Fibroblast of the conjunctiva (primary cell): ENCODE measurements at places on chromosomes 11 and 22.

- no peak for DNase-seq
Observed at GRCh38 chr11:10528121-10528520, 12.9 kb downstream of the RNF141 start.

- DNase-seq = no peak
Observed at GRCh38 chr11:109808569-109808968, 284.6 kb upstream of the ZC3H12C start.

DNA sequence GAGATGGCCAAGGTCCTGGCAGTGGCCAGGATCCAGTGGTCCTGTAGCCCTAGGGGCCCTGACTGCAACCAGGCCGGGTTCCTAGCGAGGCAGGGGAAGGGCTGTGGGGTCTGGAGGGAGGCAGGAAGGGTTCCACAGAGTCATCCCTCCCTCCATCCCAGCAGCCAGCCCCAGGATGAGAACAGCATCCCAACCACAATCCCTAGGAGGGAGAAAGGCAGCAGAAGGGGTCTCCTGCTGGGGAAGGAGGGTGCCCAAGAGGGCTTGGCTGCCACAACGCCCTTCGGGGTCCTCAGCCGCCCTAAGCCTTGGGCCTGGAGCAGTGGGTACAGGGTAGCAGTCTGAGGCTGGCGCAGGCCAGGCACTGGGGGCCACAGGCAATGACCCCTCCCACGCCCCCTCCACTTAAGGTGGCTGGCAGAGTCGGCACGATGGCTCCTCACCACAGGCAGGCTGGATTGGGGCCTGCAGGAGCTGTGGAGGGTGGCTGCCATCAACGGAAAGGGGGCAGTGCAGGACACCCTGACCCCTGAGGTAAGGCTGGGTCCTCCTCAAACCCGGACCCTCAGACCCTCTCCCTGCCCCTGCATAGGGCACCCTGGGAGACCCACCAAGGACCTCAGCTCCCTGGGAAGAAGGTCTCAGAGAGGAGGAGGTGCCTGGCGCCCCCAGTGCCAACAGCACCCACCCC is 7.2 kb downstream of the SLC22A12 start:
- no peak for DNase-seq

- DNase-seq = no peak
Observed at GRCh38 chr11:67492069-67492727, 9.4 kb downstream of the AIP start.

- peak; percentile 21 for DNase-seq
Observed at GRCh38 chr22:24768537-24769374, 5.8 kb downstream of the PIWIL3 start.

- no peak for DNase-seq
Observed at GRCh38 chr22:44659140-44659539, 42.9 kb upstream of the PRR5 start.

- DNase-seq = no peak
Observed at GRCh38 chr11:29224739-29225384, 792.0 kb downstream of the KCNA4 start.

DNA sequence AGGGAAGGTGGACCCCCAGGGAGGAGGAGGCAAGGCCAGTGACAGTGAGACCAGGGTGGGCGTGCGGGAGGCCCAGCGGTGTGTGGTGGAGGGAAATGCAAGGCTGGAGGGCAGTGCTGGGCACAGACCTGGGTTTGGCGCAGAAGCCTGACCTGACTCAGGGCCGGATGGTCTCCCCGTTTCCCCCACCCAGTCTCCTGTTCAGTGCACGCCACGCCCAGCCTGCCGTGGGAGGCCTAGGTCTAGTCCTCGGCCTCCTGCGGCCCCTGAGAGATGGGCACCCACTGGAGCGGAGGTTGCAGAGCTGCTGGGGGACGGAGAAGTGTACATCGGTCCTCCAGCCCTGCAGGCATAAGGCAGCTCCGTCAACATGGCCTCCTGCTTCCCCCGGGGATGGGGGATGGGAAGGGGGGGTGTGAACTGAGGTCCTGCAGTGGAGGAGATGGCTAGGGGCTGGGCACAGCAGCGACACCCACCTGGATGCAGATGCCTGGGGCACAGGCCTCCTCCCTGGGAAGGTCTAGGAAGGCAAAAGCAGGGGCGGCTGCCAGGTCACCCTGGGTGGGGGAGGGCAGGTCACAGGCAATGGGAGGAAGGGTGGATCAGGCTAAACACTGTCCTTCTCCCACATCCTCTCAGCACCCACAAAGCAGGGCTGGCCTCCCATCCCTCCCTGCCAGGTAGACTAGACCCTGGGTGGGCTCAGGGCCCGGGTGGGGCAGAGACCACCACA is 15.9 kb downstream of the IL17REL start:
- no peak for DNase-seq

- peak; percentile 43 for DNase-seq
Observed at GRCh38 chr22:35705141-35705540, 12.5 kb upstream of the APOL5 start.

DNA sequence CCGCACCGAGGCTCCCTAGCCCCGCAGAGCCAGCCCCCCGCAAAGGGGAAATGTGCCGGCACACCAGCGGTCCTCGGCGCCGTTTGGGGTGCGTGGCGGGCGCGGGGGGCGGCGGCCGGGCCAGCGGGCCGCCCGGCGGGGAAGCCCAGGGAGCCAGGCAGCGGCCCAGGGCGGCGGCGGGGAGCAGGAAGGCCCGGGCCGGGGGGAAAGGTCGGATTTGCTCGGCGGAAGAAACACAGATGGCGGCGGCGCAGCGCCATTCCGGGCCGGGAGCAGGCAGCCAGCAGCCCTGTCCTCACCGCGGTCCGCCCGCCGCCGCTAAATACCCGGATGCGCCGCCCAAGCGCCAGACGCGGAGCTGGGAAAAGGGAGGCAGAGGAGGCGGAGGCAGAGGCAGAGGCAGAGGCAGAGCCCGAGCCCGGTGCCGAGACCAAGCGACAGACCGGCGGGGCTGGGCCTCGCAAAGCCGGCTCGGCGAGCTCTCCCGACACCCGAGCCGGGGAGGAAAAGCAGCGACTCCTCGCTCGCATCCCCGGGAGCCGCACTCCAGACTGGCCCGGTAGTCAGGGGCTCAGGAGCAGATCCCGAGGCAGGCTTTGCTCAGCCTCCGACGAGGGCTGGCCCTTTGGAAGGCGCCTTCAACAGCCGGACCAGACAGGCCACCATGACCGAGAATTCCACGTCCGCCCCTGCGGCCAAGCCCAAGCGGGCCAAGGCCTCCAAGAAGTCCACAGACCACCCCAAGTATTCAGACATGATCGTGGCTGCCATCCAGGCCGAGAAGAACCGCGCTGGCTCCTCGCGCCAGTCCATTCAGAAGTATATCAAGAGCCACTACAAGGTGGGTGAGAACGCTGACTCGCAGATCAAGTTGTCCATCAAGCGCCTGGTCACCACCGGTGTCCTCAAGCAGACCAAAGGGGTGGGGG is 2.6 kb upstream of the GCAT start:
- peak; percentile 63 for DNase-seq

DNA sequence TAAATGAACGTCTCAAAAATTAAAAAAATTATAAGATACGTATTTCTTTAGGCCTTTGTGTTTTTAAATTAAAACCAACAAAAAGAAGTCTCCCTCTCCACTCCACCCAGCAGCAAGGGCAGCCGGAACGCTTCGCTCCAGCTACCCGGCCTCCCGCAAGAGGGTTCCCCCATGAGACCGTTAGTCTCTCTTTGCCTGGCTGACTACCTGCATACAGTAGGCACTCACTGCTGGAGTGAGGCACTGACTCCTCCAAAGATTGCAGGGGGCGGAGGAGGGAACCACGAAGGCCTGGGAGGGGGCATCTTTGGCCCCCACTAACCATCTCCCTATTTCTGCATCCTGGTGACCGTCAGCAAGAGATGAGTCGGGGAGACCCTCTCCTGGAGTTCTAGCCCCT is 10.1 kb downstream of the CBX6 start:
- DNase-seq = no peak

- DNase-seq = no peak
Observed at GRCh38 chr11:119093942-119094815, 7.5 kb downstream of the DPAGT1 start.
